ENCODE measurements at places on chromosomes 3 and 15.

DNA sequence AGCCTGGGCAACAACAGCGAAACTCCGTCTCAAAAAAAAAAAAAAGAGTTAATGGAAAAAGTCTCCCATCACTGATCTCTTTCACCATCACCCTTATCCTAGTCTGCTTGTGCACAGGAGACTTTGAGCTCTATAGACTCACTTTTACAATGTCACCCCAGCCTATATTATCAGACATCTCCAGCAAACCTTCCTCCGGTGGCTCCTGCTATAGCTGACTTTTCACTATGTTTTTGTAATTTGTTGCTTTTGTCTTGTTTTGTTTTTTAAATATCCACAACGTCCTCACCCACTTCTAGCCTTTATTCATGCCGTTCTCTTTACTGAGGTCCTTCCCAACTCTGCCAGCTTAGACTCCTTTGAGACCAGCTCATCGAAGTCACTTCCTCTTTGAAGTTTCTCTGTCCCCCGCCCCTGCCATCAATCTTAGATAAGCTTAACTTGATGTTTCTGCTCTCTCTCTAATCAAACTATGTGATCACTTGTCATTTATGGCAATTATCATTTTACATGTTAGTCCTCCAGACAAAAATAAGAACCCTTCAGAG, 82.7 kb upstream of the CHD2 start:
- DNase-seq, result no peak

DNA sequence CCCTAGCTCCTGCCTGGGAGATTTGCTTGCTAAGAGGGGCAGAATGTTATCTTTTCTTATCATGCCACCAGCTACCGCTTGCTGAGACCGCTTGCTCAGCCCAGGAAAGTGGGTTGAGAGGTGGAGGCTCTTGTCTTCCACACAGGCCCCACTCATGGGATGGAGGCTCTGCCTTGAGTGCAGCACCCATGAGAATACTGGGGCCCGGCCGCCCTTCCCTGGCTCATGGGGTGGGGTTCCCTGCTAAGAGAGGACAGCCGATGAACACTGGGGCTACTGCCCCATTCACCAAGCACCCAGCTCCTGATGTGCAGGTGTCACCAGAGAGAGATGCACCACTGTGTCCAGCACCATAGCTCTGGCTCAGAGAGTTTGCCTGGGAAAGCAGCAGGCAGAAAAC, 55.2 kb downstream of the HMCES start:
- DNase-seq, result no peak

GRCh38 chr3:4492208-4493013, 737 bp upstream of the ITPR1 start:
- DNase-seq, result peak; percentile 51

DNA sequence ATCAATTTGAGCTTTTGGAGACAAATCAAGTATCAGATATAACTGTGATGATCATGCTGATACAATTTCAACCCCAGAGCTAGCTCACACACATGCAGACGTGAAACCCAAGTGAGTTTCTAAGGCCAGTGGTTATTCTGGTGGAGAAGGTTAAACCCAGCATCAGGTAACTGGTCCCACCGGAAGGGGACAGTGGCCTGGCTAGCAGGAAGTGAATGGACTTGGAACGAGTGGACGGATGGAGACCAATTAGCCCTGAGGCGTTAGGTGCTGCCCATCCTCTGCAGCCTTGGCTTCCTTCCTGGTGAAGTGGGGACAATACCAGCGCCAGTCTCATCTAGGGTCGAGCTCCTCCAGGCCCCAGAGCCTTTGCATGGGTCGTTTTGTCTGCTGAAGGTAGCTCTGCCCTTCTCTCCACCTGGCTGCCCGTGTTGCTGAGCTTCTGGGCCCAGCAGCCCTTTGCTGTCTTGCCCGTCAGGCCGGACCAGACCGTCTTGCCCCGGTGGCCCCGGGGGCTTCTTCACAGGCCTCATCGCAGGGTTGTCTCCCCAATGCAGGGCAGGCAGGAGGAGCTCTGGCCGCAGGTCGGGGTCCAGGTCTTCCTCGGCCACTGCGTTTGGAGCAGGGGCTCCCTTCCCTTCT, 915 bp upstream of the KCTD6 start:
- DNase-seq, result no peak

- no peak for DNase-seq
Measured at GRCh38 chr15:84634228-84634837, 19.8 kb downstream of the WDR73 start.

DNA sequence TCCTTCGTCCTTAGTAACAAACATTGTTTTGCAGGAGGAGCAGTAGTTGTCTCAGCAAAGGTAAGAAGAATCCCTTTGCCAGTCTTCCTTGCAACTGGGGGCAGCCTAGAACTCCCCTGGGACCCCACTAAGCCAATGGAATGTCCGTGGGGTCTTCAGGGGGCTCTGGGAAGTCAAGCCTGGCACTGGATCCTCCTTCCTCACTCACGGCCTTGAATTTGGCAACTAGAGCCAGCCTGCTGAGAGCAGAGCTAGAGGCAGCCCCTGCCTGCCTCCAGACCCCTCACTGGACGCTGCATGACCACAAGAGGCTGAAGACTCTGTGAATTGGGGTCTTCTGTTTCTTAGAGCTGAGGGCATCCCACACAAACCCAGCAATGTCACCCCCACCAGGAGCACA, 18.6 kb upstream of the PRR23E start:
- DNase-seq, result no peak
